Osteocyte (in vitro differentiated cells): ENCODE measurements at places on chromosomes 2 and 18. TPM values are rescaled to one million over a fixed set of nuclear protein-coding genes. Genes with fewer than 3 reads are reported as not detected.

DNA sequence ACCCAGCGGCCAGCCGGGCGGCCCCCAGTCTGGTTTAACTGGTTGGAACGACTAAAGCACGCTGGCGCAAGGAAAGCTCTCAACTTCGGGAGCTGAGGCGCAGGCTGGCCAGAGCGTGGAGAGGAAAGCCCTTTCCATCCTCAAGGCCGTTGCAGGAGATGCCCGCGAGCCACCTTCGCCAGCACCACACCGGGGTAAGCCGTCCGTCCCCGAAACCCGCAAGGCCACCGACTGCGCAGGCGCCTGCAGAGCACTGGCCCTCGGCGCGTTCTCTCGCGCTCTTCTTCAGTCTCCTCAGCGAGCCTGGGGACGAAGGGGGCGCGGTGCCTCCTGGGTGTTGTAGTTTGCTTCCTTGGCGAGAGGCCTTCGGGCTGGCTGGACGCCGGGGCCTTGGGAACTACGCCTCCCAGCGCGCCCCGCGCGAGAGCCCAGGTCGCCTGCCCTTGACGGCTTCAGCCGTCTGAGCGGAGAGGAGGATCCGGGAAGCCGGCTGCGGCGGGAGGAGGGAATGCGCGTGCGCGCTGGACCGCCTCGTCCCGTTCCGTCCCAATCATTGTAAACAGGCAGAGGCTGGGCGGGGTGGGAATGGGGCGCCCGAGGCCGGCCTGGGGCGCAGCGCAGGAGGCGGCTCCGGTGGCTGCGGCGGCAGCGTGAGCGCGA lies at the start of gene RALBP1:
TSS of gene RALBP1 (plus strand) at position 531 of the 660 bp plus-strand sequence. CDS start 37,533 bp downstream, outside the sequence.
- peak within 1 kb of the TSS; percentile 86 for H3K4me3 ChIP-seq
- DNase-seq = peak; percentile 100
- peaks cover 7% of the 10 kb centered on the region for H3K27me3 ChIP-seq

The CFAP210 gene
- total RNA-seq = 0.94 TPM in 1 of 2 replicates, not detected in the other

The LIMS4 gene
- total RNA-seq = 1.9 and 2.4 TPM in 2 replicates

- peaks cover 54% of the 10 kb centered on the region for H3K36me3 ChIP-seq
- no peak overlapping the region for H3K4me3 ChIP-seq
- H3K27ac ChIP-seq = no peak overlapping the region
- no peaks in the 10 kb centered on the region for H3K27me3 ChIP-seq
- DNase-seq = no peak
Measured at GRCh38 chr2:105272176-105272575, 30.6 kb downstream of the GPR45 start.

DNA sequence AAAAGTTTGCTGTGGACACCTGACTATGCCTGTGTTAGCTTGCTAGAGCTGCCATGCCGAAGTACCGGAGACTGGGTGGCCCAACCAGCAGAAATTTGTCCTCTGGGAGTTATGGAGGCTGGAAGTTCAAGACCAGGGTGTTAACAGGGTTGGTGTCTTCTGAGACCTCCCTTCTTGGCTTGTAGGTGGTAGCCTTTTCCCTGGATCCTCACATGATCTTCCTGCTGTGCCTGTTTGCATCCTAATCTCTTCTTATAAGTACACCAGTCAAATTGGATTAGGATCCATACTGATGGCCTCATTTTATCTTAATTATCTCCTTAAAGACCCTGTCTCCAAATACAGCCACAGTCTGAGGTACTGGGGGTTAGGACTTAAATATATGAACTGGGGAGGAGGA lies 845 bp downstream of the TMEM177 start:
- H3K4me1 ChIP-seq = peaks cover 20% of the 10 kb centered on the region
- H3K4me3 ChIP-seq = peak overlapping the region; percentile 77
- no peak for DNase-seq
- no peak overlapping the region for H3K27ac ChIP-seq
- peaks cover 6% of the 10 kb centered on the region for H3K27me3 ChIP-seq
- H3K36me3 ChIP-seq = peaks cover 4% of the 10 kb centered on the region

DNA sequence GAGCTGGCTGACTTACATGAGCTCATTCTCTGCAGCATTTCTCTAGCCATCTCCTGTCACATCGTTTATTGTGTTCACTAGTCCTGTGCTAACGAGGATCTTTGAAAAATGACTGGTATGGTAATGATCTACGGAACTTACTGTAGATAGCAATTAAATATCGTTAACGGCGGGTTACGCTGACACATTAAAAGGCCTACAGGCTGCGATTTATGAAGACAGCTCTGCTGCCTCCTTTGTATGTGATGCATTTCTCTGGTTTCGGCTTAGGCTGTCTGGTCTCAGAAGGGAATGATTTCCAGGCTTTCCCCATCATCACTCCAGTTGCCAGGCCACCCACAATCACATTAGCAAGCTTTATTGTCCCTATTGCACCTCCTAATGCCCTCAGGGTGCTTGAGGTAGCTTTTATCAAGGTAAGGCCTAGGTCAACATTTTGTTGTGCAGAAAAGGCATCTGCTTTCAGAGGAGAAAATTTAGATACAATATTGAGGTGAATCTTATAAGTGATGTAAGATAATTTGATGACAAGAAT lies 284.4 kb downstream of the SOX11 start:
- H3K27ac ChIP-seq = no peak overlapping the region
- H3K36me3 ChIP-seq = no peaks in the 10 kb centered on the region
